ENCODE measurements at places on chromosomes 16 and 17.
A peak's percentile ranks its signal among the peaks of the same experiment; 100 is the strongest.

DNA sequence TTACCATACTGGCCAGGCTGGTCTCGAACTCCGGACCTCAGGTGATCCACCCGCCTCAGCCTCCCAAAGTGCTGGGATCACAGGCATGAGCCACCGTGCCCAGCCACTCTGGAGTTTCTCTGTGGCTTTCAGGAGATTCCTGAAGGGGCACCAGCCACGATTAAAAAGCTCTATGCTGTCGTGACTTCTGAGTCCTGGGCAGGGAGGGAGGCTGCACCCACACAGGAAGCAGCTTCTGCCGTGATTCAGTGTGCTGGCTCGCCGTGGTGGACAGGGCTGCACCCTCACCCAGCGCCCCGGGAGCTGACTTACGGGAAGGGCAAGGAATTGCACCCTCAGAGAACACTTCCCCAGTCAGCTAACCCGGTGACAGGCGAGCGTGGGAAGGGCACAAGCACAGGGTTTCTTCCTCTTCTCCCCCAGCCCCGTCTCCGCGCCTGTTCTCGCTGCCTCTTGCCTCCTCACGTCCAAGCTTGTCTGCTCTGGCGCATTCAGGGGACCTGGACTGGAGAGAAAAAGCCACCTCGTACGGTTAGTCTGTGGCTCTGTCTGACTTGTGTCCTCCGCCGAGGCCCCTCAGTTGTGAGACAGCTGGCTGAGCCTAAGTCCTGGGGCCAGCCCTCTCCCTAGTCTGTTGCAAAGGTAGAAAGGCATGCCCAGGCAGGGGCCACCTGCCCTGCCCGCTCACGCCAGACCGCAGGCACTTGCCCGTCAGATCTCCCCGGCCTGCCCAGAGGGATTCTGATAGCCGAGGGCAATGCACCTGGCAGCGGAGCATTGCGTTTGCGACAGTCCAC, 145.0 kb downstream of the SEC14L1 start:
- DNase-seq, result no peak

- no peak for DNase-seq
These were observed 45.1 kb upstream of the MTSS2 start for GRCh38 chr16:70730944-70731343.

- no peak for DNase-seq
These were observed 6.1 kb downstream of the DBNDD1 start for GRCh38 chr16:90012991-90013745.

- no peak for DNase-seq
These were observed 237.0 kb downstream of the ZNF423 start for GRCh38 chr16:49618955-49619354.

DNA sequence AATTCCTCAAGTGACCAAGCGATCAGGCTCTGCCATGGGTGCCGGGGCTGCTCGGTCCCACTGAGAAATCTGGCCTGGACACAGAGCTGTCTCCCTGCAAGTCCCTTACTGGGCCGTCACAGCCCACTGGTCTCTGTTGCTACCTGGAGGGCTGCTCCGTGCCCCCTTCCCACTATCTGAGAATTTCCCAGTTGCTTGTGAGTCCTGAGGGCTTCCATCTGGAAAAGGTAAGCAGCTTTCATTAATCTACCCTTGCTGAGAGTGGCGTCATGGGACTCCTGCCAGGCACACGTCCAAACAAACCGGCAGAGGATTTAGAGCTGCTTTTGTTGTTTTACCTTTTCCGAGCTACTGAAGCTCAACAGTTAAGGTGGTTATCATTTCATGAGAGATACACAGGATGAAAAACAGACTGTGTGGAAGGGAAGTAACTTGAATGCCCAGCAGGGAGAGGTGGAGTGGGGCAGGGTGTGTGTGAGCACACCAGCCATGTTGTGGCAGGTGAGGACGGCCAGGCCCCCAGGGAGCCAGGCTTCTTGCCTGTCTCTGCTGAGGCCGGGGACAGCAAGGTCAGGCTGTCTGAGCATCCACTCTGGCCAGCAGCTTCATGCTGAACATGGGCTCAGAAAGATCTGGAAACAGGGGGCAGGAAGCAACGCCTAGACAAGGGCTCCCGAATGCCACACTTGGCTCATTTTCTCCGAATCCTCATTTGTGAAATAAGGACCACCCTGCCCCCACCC, 50.6 kb downstream of the GTF3C1 start:
- no peak for DNase-seq

DNA sequence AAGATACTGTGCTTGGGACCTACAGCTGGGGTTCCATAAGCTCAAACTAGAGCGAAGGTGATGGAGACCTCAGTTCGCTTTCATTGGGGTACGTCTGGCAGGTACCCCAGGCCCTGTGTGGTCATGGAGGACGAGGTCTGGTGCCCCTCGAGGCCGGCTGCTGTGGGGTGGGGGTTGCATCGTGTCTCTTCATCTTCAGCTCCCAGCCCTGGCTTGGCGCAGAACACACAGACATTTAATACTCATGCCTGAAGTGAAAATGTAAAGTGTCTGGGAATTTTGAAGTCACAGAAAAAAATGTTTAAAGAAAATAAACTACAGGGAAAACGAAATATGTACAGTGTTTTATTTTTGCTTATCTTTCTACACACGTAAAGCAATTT, 80.5 kb downstream of the TBC1D16 start:
- DNase-seq, result no peak

DNA sequence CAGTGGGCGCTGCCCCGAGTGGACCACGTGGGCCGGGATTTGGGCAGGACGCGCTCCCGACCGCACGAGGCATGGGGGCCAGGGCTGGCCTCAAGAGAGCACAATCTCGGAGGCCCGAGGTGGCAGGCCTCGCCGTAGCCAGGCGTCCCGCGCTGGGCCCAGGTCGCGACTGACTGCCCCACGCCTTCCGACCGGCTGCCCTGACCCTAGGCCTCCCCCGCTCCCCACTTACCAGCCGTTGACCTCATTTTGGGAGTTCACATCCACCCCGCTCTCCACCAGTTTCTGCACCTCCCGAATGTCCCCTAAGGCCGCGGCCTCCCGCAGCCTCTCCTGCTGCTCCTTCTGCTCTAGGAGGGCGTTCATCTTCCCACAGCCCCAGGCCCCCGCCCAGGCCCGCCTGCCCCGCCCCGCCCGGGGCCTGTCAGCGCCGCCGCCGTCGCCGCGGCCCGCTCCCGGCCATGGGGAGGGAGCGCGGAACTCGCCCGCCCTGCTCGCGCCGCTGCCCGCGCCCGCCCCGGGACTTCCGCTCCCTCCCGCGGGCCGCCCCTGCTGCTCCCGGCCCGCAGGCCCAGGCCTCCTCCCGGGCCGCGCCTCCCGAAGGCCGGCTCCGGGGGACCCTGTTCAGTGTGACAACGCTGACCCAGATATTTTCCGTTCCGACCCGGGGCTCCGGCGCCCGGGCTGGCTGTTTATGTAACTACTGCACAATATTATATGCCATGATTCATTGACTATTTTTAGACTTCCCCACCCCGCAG, at the start of gene ANKRD40:
TSS of gene ANKRD40 (minus strand) at position 626 of the 761 bp plus-strand sequence. CDS start at position 366, 260 bp downstream.
- peak; percentile 72 for DNase-seq

DNA sequence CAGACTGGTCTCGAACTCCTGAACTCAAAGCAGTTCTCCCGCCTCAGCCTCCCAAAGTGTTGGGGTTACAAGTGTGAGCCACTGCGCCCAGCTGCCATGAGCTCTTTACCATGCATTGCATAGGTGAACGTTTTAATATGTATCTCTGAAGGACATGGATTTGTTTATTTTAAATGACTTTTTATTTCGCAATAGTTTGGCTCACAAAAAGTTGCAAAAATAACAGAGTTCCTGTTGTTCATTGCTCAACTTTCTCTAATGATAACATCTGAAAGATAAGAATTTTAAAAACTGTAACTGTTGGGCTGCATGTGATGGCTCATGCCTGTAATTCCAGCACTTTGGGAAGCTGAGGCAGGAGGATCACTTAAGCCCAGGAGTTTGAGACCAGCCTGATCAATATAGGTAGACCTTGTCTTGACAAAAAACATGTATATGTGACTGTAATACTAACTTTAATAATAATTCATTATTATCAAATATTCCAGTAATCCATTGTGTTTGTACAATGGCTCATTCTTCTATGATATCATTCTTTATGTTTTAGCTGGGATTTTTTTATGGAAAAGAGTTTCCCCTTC, 80.1 kb downstream of the ABCC1 start:
- no peak for DNase-seq

- no peak for DNase-seq
These were observed 4.7 kb downstream of the MNT start for GRCh38 chr17:2396192-2396567.

GRCh38 chr16:66155933-66156332, 210.6 kb upstream of the CDH5 start:
- no peak for DNase-seq

- DNase-seq, result no peak
These were observed 6.6 kb upstream of the RHOT2 start for GRCh38 chr16:661184-661821.

- no peak for DNase-seq
These were observed 16.7 kb upstream of the C16orf78 start for GRCh38 chr16:49356728-49357488.

DNA sequence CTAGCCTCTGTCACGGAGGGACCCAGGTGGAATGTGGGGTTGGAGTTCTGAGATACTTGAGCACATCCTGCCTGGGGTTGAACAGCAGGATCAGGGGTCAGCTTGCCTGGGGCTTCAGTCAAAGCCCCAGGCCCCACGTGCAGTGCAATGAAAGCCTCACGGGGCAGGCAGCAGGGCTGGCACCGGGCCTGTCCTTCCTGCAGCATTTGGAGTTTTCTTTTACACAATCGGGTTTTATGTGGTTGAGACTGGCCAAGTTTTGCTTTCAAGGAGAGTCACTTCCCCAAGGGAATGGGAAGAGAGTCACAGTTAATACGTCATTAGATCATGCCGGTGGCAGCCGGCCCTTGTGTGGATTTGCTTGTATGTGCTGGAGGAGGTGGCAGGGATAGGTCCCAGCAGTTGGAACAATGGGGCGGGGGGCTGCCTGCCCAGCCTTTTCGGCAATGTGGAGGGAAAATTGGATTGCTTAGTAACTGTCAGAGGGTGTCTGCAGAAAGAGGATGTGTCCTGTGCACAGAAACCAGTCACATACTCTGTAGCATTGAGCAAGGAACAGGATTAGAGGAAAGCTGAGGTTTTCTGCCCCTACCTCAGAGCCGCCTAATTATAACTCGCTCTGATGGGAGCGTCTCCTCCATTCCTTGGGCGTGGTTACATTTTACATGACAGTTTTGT, 4.5 kb downstream of the RMI2 start:
- DNase-seq, result no peak

GRCh38 chr17:57477522-57478362, 221.4 kb downstream of the MSI2 start:
- DNase-seq, result no peak

GRCh38 chr16:1958715-1959268, 546 bp upstream of the NDUFB10 start:
- no peak for DNase-seq

DNA sequence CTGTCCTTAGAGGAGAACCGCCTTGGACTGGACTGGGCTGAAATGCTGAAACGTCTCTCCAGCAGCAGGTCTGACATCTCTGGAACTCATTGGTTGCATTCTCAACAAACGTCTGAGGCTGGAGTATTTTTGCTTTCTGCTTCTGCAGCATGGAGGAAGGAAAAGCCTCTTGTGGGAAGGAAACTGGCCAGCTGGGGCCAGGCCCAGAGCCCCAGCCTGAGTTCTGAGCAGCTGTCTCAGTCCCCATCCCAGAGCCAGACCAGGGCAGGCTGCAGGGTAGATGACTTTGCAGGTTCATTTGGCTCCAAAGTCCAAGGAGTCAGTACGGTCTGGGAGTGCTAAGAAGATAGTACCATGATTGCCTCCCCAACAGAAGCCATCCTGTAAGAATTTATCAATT, 18.3 kb downstream of the TEKT3 start:
- DNase-seq, result no peak

DNA sequence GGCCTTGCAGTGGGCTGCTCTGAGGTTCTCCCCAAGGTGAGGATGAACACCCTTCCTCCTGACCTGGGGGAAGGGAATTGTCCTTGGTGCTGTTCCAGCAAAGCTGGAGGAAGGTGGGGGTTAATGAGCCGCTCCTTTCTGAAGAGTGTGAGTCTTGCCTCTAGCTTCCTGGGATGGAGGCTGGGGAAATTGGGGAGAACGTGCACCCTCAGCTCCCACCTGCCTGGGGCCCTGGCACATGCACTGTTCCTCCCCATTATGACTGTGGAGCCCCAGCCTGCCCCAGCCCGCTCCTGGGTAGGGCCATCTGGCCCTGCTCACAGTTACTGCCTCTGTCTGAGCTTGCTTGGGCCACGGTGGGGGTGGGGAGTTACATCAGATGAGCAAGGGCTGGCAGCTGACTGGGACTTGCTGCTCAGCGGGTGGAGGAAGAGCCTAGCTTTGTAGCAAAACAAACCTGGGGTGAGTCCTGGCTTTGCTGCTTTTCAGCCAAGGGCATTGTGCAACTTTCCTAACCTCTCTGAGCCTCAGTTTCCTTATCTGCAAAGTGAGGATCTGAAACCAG, 11.1 kb downstream of the TNS4 start:
- no peak for DNase-seq

DNA sequence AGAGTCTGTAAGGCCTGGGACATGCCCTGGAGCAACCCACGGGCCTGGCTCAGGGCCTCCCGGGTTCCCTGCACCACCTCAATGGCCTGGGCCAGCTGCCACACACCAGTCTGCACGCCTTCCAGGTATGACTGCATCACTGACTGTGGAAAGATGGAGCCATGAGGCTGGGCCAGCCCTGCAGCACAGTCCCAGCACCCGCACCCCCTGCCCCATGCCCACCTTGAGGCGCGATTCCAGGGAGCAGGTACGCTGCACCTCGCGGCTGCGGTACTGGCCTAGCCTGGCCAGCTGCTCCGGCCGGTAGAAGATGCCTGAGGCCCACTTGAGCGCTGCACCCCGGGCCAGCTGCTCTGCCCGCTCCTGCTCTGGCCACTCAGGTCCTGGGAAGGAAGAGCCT, 1.1 kb downstream of the EXOC3L1 start:
- DNase-seq, result no peak

DNA sequence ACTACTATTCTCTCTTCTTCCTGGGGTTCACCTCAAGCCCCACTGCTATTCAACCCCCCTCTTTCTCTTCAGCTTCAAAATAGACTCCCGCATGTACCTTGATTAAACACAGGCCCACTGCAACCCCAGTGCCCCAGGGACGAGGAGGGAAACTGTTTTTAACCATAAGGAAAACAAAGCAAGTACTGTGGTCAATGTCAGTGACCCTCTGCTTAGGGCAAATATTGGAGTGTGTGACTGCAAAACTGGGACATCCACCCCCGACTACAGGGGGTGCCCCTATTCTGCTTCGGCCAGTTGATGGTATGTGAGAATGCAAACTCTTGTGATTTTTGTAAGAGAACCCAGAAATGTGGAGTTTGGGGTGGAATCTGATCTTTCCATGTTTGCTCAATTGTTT, 9.5 kb upstream of the PNPO start:
- DNase-seq, result no peak

GRCh38 chr16:52492789-52493357, 54.1 kb downstream of the TOX3 start:
- no peak for DNase-seq

DNA sequence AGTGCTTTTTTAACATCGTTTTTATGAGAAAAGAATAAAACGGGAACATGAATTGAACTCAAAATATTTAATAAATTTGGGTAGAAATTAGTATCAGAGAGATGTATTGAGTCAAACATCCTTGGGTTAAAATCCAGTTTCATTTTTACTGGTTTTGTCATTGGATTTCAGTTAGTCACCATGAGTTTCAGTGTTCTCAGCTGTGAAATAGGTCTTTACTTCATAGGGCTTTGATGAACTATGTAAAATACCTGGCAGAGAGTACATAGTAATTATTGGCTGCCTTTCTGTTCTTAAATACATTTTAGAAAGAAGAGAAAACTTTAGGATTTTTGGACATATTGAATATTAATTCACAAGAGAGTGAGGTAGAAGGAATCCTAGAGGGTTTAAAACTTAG, 105.8 kb downstream of the TANC2 start:
- no peak for DNase-seq

GRCh38 chr16:72149676-72150464, 22.1 kb downstream of the PMFBP1 start:
- no peak for DNase-seq

GRCh38 chr16:73010150-73010676, 37.7 kb downstream of the ZFHX3 start:
- no peak for DNase-seq

Data from neuronal stem cell (in vitro differentiated cells).